EH (cell line): ENCODE measurements at places on chromosomes 7 and 10.

- DNase-seq: no peak
These were observed 147.0 kb downstream of the EMX2 start for GRCh38 chr10:117689566-117689965.

DNA sequence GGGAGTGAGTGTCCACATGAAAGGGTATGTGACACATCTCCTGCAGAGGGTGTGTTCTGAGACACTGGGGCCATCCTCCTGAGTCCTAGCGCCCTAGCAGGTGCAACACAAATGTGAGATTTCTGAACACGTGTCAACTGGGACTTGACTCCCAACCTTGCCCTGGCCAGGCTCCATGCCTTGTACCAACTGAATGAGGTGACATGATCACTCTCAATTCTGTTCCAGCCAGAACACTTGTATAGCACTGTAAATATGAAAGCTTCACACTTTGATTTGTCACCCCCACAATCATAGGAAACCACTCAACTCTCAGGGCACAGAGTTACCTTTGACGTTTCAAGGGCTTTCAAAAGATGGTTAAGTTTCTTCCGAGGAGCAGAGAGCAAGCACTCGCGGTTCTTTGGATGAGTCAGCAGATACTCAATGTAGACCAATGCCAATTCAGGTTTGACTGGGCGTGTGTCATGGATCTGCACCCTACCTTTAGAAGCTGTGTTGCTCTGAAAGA is 48.6 kb downstream of the NCAPG2 start:
- no peak for DNase-seq

- no peak for DNase-seq
These were observed 423 bp downstream of the BAZ1B start for GRCh38 chr7:73521636-73522104.

DNA sequence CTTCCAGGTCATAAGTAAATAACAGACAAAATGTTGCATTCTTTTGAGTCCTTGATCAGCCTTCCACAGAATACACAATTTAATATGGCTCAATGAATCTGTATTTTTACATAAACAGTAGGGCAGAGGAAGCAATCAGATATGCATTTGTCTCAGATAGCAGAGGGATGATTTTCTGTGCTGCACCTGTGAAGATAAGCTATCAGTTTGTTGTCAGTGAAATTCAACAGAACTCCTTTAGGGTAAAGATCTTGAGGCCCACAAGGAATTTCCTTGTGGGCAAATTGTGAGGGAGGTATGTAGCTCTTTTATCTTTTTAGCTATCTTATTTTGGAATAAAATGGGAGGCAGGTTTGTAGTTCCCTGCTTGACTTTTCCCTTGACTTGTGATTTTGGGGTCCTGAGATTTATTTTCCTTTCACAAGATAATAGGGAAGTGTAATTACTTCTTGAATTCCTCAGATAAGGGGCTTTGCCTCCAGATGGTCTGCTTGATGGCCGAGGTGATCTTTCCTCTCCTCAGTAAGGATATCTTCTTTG is 60.8 kb upstream of the CYP2C18 start:
- DNase-seq: no peak

DNA sequence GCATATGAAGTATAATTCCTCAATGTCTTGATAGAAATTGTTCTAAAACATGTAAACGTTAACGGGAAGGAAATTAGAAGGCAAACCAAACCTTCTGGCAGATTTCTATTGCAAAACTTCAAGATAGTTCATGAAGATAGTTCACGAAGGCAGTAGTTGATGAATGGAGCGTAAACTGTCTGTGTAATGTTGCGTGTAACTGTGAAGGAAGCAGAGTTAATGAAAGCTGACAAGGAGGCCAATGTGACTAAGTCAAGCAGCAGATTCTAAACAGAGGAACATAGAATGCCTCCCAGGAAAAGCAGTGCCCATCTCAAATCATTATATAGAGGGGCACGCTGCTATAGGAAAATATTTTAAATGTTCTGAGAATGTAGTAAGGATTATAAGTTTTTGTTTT is 659.7 kb upstream of the IGFBP3 start:
- no peak for DNase-seq

GRCh38 chr7:81674431-81674830 is 95.4 kb downstream of the HGF start:
- no peak for DNase-seq

- DNase-seq: peak; percentile 86
These were observed 43.9 kb downstream of the GRK5 start for GRCh38 chr10:119251315-119251708.

GRCh38 chr7:102828286-102828685 is 79.5 kb downstream of the FAM185A start:
- DNase-seq: peak; percentile 15

- peak; percentile 97 for DNase-seq
These were observed 48.5 kb upstream of the OSBPL3 start for GRCh38 chr7:25028370-25029021.

DNA sequence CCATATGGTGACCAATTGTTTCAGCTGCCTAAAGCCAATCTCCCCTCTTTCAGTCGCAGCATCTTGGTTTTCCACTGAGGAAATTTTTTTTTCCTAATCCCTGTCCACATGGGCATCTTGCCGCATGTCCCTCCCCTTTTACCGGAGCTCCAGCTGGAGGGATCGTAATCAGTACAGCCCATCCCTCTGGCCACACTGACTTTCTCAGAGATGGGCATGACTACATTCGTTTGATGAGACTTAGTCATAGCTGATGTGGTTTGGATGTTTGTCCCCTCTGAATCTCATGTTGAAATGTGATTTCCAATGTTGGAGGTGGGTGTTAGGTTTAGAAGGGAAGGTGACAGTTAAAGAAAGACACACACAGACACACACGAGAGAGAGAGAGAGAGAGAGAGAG is 186.8 kb upstream of the CXCL12 start:
- DNase-seq: peak; percentile 82

DNA sequence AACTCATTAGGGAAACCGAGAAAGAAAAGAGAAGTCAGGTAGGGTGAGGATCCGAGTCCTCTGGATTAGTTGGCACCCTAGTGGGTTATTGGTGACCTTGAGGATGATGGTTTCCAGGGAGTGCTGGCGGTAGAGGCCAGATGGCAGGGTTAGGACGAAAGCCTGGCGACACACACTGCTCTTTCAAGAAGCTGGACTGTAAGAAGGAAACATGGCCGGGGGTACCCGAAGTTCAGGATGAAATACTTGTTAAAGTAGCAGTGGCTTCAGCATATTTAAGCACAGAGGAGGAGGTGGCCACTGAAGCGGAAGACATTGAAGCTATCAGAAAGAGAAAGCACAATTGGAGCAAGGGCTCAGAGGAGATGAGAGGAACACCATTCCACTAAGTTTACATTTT is 224.6 kb downstream of the RELN start:
- DNase-seq: no peak

- DNase-seq: peak; percentile 69
These were observed 22.0 kb downstream of the CYTH3 start for GRCh38 chr7:6250364-6250833.

- DNase-seq: peak; percentile 36
These were observed 46.7 kb downstream of the FZD1 start for GRCh38 chr7:91310830-91311460.

DNA sequence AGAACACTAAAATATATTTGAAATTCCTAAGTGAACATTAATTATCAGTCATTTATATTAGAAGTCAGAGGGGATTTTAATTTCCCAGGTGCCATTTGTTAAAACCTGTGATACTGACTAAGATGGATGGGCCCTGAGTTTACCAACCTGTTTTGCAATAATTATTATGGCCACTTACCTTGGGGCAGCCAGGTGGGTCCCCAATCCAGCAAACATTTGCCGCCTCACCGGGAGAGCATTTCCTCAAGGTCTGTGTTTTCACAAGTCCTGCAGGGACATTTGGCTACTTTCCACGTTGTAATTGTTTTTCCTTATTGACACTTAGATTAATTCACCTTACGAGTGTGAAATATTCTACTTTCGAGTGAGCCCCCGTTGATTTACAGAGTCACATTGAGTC is 251.2 kb upstream of the PPP2R2D start:
- DNase-seq: no peak

GRCh38 chr7:128024151-128024550 is 7.1 kb downstream of the LRRC4 start:
- no peak for DNase-seq

DNA sequence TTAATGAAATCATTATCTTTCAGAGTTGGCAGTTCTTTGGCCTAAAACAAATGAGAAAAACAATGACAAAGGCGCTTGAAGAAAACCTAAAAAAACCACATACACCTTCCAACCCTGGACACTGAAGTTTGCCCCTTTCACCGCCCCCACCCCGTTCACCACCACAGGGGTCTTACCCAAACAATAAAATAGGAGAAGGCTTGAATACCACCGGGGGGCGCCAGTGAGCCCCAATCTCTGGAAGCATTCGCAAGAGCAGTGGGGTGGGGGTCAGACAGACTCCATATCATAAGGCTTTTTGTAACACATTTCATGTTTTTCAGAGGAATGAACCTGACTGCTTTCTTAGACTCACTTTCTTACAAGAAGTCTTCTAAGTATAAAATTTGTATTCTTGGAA is 163.6 kb downstream of the PIP4K2A start:
- DNase-seq: peak; percentile 24

DNA sequence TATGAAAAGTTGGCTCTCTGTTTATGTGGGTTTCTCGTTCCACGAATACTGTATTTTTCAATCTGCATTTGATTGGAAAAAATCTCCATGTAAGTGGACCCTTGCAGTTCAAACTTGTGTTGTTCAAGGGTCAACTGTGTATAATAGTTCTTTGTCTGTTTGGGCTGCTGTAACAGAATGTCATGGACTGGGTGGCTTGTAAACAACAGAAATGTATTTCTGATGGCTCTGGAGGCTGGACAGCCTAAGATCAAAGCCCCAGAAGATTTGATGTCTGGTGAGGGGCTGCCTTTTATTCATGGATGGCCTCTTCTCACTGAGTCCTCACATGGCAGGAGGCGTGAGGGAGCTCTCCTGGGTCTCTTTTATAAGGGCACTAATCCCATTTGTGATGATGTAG is 36.2 kb downstream of the INPP5F start:
- no peak for DNase-seq
